GM10248 (cell line): ENCODE measurements at places on chromosomes 16 and 17.

DNA sequence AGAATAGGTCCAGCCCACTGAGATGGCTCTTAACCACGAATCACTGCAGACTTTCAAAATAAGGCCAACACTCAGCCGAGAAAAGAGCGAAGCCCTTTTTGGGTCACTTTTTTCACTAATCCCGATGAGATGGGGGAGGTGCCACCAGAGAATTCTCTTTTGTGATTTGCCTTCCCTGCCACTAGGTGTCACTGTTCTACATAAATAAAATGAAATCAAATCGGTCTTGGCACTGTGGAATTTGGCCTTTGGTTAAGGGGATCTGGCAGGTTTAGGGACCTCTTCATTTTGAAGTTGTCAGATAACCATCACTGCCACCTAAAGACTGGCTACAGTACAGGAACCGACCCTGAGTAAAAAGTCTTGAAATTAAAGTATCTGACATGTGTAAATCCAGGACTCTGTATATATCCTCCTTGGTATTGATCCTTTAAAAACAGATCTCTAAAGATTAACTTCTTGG is 147.0 kb downstream of the HS3ST4 start:
- DNase-seq: peak; percentile 15

GRCh38 chr17:33421933-33422332 is 128.8 kb upstream of the ASIC2 start:
- no peak for DNase-seq

GRCh38 chr17:17902877-17903276 is 66.1 kb upstream of the SREBF1 start:
- no peak for DNase-seq

- no peak for DNase-seq
Observed at GRCh38 chr17:10337976-10338375, 34.8 kb downstream of the MYH13 start.

DNA sequence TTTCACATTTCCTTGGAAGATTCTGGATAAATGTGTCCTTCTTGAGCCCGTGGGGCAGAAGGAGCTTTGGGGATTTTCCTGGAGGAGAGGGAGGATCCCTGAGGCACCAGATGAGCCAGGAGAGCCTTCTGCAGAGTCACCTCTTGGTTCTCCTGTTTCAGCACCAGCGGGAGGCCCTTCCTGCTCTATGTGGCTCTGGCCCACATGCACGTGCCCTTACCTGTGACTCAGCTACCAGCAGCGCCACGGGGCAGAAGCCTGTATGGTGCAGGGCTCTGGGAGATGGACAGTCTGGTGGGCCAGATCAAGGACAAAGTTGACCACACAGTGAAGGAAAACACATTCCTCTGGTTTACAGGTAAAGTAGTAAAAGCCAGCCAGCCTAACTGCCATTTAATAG is 77.1 kb downstream of the ARSG start:
- no peak for DNase-seq

DNA sequence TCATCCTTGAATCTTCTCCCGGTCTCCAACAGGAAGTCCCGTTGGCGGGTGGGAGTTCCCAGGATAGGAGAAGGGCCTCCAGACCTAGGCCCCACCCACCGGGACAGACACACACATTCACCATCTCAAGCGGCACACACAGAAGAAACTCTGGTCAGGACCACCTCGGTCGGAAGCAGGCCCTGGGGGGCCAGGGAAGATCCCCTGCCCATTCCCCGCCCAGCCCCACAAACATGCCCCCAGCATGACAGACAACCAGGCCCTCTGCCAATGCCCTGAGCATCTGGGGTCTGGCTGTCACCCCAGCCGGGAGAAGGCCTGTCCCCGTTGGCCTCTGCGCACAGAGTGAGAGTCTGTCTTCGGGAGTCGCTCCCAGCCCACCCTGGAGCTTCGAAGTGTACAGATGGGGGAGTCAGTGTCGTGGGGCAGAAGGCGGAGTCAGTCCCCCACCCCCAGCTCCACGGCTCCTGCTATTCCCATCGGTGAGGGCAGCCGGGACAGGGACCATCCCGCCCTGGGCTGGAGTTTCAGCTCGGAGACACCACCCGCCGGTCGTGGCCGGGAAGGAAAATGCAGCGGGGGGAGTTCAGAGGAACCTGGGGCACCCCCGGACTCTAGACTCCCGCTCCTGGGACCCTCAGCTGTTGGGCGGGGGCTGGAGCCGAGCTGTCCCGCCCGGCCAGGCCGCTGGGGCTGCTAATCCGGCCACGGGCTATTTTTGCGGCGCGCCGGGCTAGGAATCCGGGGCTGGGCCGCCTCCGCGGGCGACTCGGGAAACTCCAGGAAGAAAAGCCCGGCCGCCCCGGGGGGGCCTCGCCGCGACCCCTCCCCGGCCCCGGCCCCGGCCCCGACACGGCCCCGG is 660 bp downstream of the RHBDF1 start:
- DNase-seq: no peak

GRCh38 chr17:54191261-54191660 is 368.5 kb downstream of the KIF2B start:
- no peak for DNase-seq

DNA sequence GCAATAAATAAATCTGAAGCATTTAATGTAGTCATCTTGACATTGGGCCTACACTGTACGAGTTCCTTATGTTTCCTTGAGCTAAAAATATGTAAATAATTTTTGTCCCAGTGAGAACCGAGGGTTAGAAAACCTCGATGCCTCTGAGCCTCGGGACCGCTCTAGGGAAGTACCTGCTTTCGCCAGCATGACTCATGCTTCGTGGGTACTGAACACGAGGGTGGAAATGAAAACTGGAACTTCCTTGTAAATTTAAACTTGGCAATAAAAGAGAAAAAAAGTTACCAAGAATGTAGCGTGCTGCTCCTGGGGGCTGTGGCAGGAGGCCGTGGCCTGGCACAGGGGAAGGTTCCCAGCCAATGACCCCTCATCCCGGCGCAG is 74.1 kb downstream of the SOCS1 start:
- no peak for DNase-seq

DNA sequence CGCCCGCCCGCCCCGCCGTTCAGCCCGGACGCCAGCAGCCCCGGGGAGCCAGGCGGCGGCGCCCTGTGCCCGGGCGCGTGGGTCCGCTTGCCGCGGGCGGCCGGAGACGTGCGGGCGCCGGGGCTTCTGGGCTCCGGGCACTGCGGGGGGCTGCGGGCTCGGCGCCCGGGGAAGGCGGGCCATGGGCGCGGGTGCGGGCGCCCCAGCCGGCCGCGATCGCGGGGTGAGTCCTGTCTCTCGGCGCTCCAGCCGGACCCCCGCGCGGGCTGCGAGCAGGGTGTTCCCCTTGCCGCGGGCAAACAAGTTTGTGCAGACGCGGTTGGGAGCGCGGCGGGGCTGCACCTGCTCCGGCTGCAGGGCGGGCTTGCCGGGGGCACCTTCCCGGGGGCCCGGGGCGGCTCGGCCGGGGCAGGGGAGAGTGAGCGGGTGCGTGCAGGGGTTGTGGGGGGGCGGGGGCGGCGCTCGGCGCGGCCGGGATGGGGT is 292 bp downstream of the WSCD1 start:
- no peak for DNase-seq

DNA sequence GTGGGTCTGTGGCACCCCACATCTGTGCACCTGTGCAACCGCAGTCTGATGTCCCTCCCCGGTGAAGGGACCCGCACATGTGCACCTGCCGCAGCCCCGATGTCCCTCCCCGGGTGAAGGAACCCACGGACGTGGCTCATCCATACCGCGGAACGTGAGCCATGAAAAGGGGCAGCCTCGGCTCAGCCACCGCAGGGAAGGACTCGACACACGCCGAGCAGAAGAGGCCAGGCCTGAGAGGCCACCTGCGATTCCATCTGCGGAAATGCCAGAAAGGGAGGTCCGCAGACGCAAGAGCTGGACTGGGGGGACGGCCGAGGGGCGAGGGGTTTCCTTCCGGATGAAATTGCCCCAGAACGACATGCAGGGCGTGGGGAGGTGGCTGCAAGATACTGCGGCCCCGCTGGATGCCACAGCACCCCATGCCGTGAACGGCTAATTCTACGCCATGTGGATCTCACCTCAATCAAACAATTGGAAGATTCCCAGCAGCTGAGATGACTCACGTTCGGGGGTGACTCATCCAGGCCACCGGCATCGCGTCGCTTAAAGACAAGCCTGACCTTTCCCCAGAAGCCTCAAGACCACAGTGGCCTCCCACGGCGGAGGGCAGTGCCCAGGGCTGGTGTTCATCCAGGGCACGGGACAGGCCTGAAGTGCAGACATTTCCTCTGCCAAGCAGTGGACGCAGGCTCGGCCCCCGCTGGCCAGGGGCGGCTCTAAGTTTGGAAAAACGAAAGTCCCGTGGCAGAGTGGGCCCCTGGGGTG is 21.0 kb downstream of the SOX8 start:
- DNase-seq: no peak

DNA sequence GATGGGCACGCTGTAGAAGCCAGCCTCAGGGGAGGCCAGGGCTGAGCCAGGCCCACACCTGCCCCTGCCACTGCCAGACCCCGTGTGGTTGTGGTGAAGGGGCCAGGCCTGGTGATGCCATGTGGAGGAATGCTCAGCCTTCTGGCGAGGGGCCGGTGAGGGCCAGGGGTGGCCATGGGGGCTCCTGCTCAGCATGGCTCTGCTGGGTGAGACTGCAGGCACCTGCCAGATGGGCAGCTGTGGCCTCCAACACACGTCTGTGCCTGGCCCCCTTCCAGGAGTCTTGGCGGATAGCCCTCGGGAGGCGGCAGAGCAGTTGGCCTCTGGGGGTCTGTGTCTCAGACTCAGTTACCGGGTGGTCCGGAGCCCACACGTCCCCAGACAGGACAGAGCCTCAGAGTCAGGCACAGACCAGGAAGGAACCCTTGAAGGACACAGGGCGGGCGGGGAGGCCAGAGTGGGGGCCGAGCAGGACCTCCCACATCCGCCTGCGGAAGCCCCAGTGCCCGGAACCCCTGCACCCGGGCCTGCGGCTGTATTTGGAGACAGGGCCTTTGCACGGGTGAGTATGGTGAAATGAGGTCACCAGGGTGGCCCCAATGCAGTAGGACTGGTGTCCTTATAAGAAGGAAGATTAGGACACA is 22.5 kb upstream of the CHMP6 start:
- no peak for DNase-seq

- no peak for DNase-seq
Observed at GRCh38 chr16:15607700-15608396, 35.1 kb downstream of the MARF1 start.

DNA sequence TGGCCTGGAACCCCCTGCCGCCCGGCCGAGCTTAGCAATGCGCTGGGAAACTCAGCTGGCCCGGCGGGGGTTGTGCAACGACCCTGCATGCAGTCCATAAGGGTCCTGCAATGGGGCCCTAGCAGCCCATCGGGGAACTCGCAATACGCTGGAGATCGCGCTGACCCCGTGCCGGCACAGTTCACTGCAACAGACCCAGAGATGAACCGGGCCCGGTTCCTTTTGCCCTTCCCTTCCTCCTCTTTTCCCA is 375 bp downstream of the SLC25A11 start:
- no peak for DNase-seq

- DNase-seq: no peak
Observed at GRCh38 chr16:68607443-68607842, 37.7 kb upstream of the CDH3 start.

GRCh38 chr16:2231016-2231931 is 5.0 kb upstream of the DNASE1L2 start:
- no peak for DNase-seq

GRCh38 chr17:9729034-9729650 is 62.2 kb downstream of the DHRS7C start:
- peak; percentile 74 for DNase-seq

DNA sequence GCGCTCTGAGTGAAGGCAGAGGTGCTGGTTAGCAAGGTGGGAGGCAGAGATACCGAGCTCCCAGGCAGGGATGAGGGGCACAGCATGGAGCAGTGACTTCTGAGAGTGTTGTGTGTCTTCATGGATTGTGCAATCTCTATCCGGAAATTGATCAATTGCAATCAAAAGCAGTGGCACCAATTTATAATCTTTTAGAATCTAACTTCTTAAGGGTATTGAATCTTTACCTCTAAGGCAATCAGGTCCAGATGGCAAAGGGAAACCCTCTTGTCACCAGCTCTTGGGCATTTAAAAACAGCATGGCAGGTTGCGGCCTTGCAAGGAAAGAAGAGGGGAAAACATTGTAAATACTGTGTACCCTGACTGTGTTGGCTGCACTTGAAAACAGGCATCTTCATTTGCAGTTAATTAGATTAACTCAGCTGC is 58.0 kb upstream of the MRTFB start:
- DNase-seq: no peak

- DNase-seq: no peak
Observed at GRCh38 chr16:2499890-2500429, 13.8 kb upstream of the ATP6V0C start.

DNA sequence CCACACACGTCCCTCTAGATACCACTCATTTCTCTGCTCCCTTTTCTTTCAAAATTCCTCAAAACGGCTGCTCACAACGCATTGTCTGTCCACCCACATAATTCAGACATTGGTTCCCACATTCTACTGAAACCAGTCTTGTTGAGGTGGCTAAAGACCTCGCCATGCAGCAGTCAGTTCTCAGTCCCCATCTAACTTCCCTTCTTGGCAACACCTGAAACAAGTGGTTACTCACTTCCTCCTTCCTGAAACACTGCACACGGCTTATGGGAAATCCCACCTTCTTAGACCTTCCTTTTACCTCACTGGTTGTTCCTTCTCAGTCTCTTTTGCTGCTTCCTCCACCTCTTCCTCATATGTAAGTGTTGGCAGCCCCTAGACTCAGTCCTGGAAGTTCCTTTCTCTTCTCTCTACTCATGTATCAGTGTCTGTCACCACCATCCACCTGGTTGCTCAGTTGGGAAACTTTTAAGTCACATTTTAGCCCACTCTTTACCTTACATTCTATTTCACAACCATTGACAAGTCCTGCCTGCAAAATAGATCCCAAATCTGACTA is 277.1 kb downstream of the CEP112 start:
- peak; percentile 65 for DNase-seq

DNA sequence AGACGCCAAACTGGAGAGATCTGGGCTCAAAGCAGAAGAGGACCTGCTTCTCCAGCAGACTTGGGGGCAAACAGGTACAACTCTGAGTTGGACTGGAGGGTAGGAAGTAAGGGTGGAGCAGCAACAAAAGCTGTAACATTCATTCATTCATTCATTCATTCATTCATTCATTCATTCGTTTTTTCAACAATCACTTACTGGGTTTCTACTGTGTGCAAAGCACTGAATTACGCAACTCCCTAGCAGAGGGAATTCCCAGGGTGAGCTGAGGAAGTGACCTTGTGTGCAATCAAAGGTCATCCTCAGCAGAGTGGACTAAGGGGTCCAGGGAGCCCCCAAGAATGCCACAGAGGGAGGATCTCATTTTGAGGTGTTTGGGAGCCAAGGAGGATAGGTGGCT is 231.1 kb upstream of the SDK2 start:
- no peak for DNase-seq

DNA sequence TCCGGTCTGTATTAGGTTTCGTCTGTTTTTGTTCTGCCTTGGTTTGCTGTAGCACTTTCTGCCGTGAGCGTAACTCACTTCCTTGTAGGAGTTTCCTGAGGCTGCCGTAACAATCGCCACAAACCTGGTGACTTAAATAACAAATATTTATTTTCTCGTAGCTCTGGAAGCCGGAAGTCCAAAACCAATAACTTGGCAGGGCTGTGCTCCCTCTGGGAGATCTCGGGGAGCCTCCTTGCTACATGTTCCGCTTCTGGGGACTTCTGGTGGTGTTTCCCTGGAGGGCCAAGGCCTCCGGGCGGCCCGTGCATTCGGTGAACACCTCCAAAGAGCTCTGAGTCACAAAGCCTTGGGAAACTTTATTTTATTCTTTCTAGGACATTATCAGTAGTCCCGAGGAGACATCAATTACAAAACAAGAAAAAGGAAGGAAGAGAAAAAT is 6.8 kb upstream of the WDR45B start:
- DNase-seq: no peak
